AG04450 (cell line): ENCODE measurements at places on chromosomes 2 and 18.

DNA sequence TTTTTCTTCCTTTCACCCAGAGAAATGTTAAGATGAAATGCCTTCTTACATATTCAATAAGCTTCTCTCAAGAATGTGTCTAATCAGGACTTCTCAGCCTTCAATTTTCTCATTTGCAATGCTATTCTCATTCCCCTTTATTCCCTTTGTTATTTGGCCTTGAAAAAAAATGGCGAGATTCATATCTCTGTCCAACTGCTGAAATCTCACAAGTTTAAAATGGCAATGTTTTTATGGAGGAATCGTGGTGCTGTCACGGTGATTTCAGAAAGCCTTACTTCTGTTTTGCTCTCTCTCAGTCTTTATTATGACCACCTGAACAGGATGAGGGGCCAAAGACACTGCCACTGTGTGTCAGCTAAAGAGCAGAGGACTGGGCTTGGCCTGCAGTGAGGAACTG, 928.5 kb downstream of the DCC start:
- no peak for DNase-seq

DNA sequence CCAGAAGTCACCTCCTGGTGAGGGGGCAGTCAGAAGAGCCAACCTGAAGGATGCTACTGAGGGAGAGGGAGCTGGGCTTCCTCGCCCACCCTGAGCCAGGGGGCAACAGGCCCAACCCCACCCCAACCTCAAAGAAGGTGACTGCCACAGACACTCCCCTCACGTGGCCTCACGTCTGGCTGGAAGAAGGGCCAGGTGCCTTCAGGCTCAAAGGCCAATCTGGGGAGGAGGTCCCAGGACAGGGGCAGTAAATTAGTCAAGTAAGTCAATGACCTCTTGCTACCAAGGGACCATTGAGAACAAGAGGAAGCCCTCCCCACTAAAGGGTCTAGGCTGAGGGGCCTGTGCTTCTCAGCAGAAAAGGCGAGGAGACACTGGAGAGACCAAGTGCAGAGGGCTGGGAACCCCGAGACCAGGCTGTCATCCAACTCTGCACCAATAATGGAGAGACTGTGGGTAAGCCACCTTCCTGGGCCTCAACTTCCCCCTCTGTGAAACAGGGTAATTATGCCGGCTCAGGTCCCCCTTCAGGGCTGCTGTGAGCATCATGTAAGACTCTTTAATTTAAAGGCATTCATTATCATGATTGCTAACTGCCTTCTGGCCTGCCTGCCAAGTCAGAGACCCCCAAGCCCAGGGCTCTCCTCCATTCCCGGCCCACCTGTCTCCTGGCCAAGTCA, 20.2 kb upstream of the TNS1 start:
- DNase-seq = no peak

- DNase-seq = no peak
Observed at GRCh38 chr18:75405351-75405750, 22.2 kb downstream of the SMIM21 start.

GRCh38 chr18:42011053-42011452, 56.0 kb downstream of the PIK3C3 start:
- DNase-seq = no peak
